GM23248 (cell line): ENCODE measurements at places on chromosomes 5 and 9. TPM values are rescaled to one million over a fixed set of nuclear protein-coding genes. Genes with fewer than 3 reads are reported as not detected.
A peak's percentile ranks its signal among the peaks of the same experiment; 100 is the strongest.

- DNase-seq: peak; percentile 81
These were observed 47.1 kb upstream of the CTSL start for GRCh38 chr9:87678650-87679355.

GRCh38 chr9:94900222-94901018 is 173.9 kb downstream of the AOPEP start:
- peak; percentile 94 for DNase-seq

DNA sequence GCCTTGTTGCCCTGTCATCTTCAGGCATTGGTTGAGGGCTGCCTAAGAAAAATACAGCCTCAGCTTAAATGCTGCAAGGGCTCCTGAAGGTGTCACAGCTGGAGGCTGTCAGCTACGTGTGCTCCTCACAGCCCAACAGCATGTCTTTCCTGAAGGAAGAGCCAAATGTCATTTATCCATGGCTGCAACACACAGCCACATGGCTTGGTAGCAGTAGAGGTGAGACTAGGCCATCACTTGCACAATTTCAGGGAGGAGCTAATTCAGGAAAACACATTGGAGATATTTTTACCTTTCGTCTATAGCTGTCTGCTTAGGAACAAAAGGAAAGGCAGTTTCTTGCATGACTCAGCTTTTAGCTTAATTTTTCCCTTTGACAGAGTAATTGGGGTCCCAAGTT is 260.7 kb downstream of the SYK start:
- no peak for DNase-seq

ADGRD2 gene
- not detected in 2 replicates for polyA plus RNA-seq

CCDC192 gene
- 0.30 and 0.40 TPM in 2 replicates for polyA plus RNA-seq
